NCI-H187 treated with DMSO at 0.1 percent for 48 hours (cell line): ENCODE measurements at places on chromosomes 13 and 19.

GRCh38 chr13:105655046-105655445 lies 880.4 kb downstream of the EFNB2 start:
- DNase-seq, result no peak

- DNase-seq, result peak; percentile 59
These were observed 122.9 kb downstream of the OLFM4 start for GRCh38 chr13:53151336-53152056.

DNA sequence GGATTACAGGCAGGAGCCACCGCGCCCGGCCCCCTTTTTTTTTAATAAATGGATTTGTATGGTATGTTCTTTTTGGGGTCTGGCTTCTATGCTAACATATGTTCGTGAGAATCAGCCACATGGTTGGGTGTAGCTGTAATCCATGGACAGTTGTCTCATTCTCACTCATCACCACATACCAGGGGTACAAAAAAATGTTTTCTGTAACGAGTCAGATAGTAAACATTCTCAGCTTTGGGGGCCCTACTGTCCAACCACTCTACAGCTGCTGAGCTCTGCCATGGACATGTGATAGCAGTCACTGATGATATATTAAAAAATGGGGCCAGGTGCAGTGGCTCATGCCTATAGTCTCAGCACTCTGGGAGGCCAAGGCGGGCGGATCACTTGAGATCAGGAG lies 5.1 kb upstream of the RETN start:
- DNase-seq, result no peak

GRCh38 chr13:102870677-102871415 lies 25.0 kb downstream of the ERCC5 start:
- peak; percentile 12 for DNase-seq

- no peak for DNase-seq
These were observed 5.5 kb downstream of the IER2 start for GRCh38 chr19:13155472-13156359.

DNA sequence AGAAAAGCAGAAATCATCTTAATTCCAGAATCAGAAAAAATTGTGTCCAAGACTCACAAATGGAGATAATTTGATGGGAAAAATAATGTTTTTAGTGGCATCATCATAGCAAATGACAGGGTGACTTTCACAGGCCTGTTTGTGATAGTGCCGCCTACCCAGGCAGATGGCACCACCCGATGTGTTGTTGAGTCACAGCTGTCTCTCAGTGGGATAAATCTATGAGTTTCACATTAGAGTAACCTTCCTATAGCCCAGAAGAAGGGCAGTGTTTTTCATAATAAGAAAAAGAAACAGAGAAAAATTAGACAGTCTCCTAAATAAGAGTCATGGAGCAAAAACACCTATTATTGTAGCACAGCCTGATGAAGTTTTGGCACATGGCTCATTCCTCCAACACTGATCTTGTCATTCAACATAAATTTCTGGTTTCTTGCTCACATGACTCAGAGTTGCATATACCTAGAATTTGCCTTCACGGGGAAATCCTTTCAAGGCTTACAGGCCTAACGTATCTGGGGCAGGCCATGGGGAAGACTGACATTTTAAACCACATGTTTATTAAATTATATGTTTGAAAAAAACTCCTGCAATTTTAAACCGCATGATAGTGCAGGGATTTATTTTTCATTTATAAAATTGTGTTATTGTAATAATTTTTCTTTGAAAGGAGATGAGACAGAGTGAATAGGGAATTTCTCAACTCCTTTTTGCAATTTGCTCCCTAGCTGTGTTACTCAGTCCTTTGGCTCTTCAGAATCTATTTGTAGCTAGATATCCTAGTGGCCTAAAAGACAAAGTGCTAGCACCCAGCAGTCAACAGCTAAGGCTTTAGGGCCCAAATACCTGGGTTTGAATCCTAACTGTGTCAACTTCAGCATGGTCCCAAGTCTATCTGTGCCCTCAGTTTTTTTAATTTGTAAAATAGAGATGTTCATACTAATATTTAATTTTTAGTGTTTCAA lies 393.7 kb downstream of the NDFIP2 start:
- no peak for DNase-seq

DNA sequence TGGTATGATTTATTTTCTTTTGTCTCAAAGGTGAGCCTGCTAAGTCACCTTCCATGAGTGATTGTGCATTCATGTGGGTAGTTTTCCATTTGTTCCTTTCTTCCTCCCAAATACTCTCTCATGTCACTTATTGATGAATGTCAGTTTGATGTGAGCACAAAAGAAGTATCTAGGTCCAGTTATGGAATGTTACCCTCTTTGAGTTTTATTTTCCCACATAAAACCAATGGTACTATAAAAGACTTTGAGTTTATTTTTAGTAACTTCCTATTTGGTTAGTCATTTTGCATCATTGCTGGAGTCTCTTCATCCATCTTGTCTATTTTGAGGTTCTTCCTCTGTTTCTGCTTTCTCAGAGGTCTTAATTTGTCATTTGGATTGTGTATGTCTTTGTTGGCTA lies 321.3 kb downstream of the GPC6 start:
- DNase-seq, result no peak

- no peak for DNase-seq
These were observed 31.8 kb upstream of the RFXAP start for GRCh38 chr13:36787181-36787580.

- no peak for DNase-seq
These were observed 10.6 kb upstream of the KIR2DL4 start for GRCh38 chr19:54792814-54793213.

- DNase-seq, result no peak
These were observed 170.0 kb upstream of the SLC10A2 start for GRCh38 chr13:103236213-103236612.

- no peak for DNase-seq
These were observed 17.1 kb downstream of the CARM1 start for GRCh38 chr19:10888421-10888866.

DNA sequence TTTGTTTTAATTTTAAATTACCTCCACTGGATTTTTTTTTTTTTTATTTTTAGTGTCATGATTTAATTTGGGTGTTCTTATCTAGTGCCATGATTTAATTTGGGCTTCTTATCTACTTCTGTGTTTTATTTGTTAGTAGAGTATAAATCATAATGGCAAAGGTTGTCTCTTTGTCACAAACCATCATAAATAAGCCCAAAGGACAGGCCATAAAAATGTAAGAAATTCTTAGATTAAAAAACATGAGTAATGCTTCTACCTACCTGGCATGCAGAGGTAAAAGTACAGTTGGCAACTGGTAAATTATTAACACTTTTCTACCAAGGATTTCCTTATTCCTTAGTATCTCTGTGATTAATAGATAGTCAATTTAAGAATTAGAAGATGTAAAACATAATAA lies 55.2 kb downstream of the ERCC5 start:
- no peak for DNase-seq

DNA sequence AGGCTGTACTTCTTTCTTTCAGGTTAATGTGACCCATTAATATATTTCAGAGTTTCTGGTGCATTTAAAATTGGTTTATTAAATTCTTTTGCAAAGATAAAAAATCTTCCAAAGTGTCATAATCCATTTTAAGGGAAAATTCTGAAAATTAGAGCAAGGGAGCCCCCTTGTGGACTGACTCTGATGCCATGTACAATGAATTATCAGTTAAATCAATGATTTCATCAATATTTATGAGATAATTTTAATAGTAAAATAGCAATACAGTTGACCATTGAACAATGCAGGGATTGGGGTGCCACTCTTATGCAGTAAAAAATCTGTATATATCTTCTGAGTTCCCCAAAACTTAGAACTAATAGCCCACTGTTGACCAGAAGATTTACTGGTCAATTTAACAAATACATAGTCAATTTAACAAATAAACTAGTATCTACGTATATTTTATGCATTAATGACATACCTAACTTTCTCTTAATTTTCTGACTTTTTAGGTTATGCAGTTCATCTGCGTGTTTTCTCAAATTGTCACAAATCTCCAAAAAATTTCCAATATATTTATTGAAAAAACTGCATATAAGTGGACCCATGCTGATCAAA lies 479.1 kb upstream of the MIR17HG start:
- DNase-seq, result no peak

- no peak for DNase-seq
These were observed 23.3 kb downstream of the IL12RB1 start for GRCh38 chr19:18063463-18063862.

DNA sequence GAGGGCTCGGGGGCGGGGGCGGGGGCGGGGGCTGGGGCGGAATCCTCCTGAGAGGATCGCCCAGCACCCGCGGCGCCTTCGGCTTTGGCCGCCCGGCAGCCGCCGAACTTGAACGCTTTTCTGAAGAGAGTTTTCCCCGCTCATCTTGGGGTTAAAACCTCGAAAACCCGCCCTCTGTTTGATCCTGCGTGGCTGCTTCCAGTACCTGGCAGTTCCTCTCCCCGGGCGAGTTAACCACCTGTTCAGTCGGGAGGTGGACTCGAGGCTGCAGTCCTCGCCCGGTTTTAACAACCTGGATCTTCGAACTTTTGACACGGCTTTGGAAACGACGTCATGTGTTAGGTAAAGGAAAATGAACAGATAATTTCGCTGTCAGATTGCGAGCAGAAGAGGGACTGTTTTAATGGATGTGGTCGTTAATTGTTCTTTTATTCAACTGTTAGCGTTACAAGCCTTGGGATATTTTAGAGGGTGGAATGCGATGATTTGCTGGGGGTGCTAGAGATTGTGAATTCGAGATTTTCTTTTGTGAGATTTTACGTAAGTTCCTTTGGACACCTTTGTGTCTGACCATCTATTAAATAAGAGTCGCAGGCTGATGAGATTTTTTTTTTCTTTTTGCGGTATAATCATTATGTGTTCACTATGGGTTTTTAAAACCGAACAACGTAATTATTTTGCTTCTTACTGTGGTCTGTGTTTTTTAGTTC lies 1.0 kb downstream of the FNDC3A start:
- DNase-seq, result peak; percentile 55

GRCh38 chr19:7832009-7832408 lies 2.0 kb downstream of the EVI5L start:
- no peak for DNase-seq

DNA sequence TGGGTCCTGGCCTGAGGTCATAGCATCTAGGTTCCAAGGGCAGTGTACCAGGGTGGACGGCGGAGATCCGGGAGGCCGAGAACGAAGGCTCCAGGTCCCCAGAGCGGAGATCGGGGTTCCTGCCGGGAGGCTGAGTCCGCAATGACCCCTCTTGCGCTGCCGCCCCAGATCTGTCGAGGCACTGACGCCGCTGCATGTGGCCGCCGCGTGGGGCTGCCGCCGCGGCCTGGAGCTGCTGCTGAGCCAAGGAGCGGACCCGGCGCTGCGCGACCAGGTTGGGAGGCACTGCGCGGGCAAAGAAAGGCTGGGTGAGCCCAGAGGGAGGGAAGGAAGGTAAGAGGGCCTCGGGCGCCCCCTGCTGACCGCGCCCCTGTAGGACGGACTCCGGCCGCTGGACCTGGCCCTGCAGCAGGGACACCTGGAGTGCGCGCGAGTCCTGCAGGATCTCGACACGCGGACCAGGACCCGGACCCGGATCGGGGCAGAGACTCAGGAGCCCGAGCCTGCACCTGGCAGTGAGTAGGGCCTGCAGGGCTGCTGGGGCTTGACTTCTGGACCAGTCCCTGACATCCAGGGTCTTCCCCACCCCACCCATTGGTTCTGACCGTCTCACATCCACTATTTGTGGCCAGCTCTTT lies 906 bp downstream of the ANKLE1 start:
- no peak for DNase-seq

DNA sequence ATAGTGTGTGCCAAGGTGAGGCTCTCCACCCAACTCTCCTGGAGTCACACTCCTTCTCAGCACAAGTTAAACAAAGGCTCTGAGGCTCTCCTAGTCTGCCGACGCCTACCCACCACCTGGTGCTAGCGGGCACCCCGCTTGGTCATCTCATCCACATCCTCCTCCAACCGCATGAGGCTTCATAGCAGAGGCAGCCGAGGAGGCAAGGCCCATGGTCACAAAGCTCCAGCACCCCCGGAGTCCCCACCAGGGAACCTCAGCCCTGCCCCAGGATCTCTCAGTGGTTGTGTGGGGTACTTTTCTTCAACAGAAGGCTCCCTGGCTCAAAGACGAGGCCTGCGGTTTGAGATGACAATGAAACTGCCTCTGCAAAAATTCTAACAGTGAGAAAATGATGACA lies 43.0 kb downstream of the STK24 start:
- no peak for DNase-seq

- no peak for DNase-seq
These were observed 549 bp downstream of the TIMM50 start for GRCh38 chr19:39481229-39481545.

GRCh38 chr13:59673286-59673685 lies 490.4 kb downstream of the DIAPH3 start:
- no peak for DNase-seq

GRCh38 chr13:107864543-107865317 lies 350.6 kb downstream of the LIG4 start:
- peak; percentile 64 for DNase-seq

DNA sequence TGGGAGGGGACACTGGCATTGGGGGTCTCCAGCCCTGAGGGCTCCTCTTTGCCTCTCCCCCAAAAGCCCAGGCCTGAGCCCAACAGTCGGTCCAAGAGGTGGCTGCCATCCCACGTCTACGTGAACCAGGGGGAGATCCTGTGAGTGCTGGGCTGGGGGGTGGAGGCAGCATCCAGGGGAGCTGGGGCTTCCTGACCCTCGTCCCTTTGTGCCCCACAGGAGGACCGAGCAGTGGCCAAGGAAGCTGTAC lies 6.8 kb downstream of the PTOV1 start:
- no peak for DNase-seq

- no peak for DNase-seq
These were observed 6.4 kb downstream of the CHST8 start for GRCh38 chr19:33627962-33628839.

- no peak for DNase-seq
These were observed 246.1 kb downstream of the DCT start for GRCh38 chr13:94233401-94233800.

- no peak for DNase-seq
These were observed 8.0 kb upstream of the HS6ST3 start for GRCh38 chr13:96081888-96082287.

DNA sequence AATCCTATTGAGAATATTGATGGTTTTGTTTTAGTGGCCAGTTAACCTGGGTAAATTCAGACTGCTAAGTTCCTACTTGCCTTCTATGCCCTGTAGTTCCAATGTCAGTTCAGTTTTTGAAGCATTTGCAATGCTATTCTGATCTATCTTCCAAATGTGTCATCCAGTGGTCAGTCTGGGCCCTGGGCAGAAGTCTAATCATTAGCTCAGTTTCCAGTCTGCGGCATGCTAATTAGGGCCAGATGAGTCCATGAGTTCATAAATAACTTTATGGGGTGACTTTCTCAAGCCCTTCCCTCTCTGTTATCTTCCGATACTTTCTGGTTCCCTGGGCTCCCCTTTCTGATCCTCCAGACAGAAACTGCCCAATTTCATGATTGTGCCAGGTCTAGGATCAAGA lies 32.7 kb downstream of the FAM187B start:
- DNase-seq, result no peak

DNA sequence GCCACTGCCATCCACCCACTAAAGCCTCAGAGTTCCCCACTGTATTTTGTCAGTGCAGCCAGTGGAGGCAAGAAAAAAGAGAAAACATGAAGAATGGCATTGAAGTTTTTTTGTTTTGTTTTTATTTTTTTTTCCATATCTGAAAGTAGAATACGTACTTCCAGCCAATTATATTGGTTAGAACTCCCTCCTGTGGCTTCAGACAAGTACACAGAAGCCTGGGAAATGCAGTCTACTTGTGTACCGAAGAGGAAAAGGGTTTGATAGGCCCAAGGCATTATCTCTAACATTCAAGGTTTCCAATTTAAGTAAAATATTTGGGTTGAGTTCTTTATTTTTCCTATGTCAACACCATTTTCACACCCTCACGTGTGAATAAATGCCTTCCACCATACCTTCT lies 696.2 kb upstream of the GPC6 start:
- no peak for DNase-seq
